ENCODE measurements at places on chromosomes 16 and 17. TPM values are rescaled to one million over a fixed set of nuclear protein-coding genes. Genes with fewer than 3 reads are reported as not detected.

Gene SLC13A2
- total RNA-seq = not detected

- no peak overlapping the region for H3K4me3 ChIP-seq
- no peaks in the 10 kb centered on the region for H3K36me3 ChIP-seq
- no peaks in the 10 kb centered on the region for H3K27me3 ChIP-seq
- H3K4me1 ChIP-seq = no peaks in the 10 kb centered on the region
- H3K27ac ChIP-seq = no peak overlapping the region
- DNase-seq = no peak
These were observed 904.3 kb upstream of the CDH8 start for GRCh38 chr16:62940569-62940968.

Gene C16orf54
- total RNA-seq = 0.21 TPM

Gene PIGQ
- 70.2 TPM for total RNA-seq

DNA sequence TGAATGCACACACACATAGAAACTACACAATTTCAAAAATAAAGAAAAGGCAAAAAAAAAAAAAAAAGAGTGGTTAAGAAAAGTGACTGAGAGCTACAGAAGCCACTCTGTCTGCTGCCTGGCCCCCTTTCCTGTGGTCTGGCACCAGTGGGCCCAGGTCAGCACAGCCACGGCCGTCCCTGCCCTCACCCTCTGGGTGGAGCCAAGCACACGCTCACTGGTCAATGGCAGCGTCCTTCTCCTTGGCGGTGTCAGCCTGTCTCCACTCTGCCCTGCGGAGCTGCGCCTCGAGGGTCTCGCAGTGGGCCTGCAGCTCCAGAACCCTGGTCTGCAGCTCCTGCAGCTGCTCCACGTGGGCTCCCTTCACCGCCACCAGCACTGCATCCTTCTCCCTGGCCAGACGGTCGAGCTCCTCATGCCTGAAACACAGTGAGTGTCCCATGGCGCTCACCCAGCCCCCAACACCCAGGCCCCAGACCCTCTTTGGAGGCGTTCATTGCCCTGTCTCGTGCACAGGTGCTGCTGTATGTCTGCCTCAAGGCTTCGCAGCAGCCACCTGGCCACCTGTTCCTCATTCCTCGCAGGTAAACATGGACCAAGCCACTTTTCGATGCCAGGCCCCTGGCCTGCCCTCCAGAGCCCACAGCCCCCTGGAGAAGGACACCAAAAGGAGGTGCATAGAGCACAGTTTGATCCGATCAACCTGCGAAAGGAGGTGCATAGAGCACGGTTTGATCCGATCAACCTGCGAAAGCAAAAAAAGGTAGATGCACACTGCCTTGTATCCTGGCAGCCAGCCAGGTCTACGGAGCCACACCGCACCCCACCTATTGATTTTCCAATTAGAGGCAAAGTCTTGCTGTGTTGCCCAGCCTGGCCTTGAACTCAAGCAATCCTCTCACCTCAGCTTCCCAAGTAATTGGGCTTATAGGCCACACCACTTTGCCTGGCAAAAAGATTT, 24.4 kb downstream of the CCDC57 start:
- H3K4me3 ChIP-seq = no peak overlapping the region
- no peak for DNase-seq
- H3K36me3 ChIP-seq = peaks cover 31% of the 10 kb centered on the region

GRCh38 chr16:76535-77272, 1.3 kb upstream of the MPG start:
- H3K27me3 ChIP-seq = no peaks in the 10 kb centered on the region
- peak overlapping the region; percentile 100 for H3K27ac ChIP-seq
- peaks cover 34% of the 10 kb centered on the region for H3K4me1 ChIP-seq
- H3K36me3 ChIP-seq = peaks cover 17% of the 10 kb centered on the region

DNA sequence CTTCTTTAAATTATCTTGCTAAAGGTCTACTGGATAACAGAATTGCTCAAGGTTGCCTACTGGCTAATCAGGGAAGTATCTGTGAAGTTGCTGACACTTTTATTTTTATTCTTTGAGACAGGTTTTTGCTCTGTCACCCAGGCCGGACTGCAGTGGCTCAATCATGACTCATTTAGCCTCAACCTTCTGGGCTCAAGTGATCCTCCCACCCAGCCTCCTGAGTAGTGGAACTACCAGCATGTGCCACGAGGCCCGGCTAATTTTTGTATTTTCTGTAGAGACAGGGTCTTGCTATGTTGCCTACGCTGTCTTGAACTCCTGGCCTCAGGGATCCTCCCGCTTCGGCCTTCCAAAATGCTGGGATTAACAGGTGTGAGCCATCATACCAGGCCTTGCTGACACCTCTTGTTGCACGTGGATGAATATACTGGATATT, 43.1 kb downstream of the GLG1 start:
- no peak for DNase-seq
- H3K36me3 ChIP-seq = no peaks in the 10 kb centered on the region
- no peaks in the 10 kb centered on the region for H3K27me3 ChIP-seq
- no peak overlapping the region for H3K27ac ChIP-seq
- no peak overlapping the region for H3K4me3 ChIP-seq
- peaks cover 10% of the 10 kb centered on the region for H3K4me1 ChIP-seq

DNA sequence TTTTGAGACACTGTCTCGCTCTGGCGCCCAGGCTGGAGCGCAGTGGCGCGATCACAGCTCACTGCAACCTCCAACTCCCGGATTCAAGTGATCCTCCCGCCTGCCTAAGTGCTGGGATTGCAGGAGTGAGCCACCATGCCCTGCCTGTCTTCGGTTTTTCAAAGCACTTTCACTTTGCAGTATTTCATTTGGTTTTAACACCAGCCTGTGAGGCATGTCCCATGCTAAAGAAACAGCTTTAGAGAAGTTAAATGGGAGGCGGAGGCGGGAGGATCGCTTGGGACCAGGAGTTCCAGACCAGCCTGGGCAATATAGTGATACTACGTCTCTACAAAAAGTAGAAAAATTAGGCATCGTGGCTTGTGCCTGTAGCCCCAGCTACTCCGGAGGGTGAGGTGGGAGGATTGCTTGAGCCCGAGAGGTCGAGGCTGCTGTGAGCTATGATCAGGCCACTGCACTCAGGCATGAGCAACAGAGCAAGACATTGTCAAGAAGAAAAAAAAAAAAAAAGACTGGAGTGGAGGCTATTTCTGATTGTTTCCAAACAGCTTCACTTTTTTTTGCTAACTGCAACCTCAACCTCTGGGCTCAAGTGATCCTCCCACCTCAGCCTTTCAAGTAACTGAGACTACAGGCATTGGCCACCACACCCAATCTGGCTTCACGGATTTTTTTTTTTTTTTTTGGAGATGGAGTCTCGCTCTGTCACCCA, 1.3 kb downstream of the METTL23 start:
- DNase-seq = no peak
- H3K27me3 ChIP-seq = no peaks in the 10 kb centered on the region
- peaks cover 37% of the 10 kb centered on the region for H3K36me3 ChIP-seq
- peaks cover 24% of the 10 kb centered on the region for H3K4me1 ChIP-seq
- peak overlapping the region; percentile 98 for H3K27ac ChIP-seq

Gene USP22
- total RNA-seq = 170 TPM

Gene GALR2
- total RNA-seq = 2.3 TPM

- no peaks in the 10 kb centered on the region for H3K4me1 ChIP-seq
- H3K27ac ChIP-seq = no peak overlapping the region
- no peak for DNase-seq
- no peaks in the 10 kb centered on the region for H3K36me3 ChIP-seq
These were observed 47.6 kb downstream of the MYH13 start for GRCh38 chr17:10325031-10325695.

Gene ACSM2A
- not detected for total RNA-seq

Gene NUDT7
- not detected for total RNA-seq

DNA sequence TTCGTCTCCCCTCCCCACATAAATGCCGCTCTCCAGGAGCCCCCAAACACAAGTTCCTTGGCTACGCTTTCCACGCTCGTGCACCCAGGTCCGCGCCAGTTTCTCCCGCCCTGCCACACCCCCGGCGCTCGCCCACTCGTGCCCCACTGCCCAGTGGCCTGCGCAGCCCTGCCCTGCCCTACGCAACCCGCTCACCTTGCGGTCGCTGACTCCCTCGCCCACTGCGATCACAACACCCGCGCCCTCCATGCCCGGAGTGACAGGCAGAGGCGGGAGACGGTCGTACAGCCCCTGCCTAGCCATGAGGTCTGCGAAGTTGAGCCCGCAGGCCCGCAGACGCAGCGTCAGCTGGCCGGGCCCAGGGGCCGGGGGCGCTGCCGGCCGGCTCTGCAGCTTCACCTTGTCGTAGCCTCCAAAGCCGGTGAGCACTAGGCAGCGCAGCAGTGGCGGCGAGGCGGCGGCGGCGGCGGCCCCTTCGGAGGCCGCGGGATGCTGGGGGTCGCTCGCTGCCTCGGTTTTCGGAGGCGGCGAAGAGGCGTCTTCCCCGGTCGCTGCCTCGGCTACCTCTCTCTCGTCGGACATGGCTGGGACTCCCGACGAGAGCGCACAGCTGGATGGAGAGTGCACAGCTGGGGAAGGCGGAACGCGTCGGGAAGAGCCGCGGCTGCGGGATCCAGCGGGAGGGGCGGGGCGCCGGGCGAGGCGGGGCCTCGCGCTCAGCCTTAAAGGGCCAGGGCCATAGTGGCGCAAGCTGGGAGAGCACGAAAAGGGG, at the start of gene VAT1:
Gene VAT1, minus strand, starts transcription at position 645 of the 772 bp plus-strand sequence. Its CDS starts 63 bp downstream, at position 582.
- peak within 1 kb of the TSS; percentile 82 for H3K4me3 ChIP-seq
- peak within 1 kb of the TSS; percentile 90 for H3K27ac ChIP-seq
- H3K4me1 ChIP-seq = no peaks in the 10 kb centered on the region
- peak; percentile 83 for DNase-seq
- H3K36me3 ChIP-seq = peaks cover 5% of the 10 kb centered on the region
- no peaks in the 10 kb centered on the region for H3K27me3 ChIP-seq

Gene MSLN
- 1.7 TPM for total RNA-seq

DNA sequence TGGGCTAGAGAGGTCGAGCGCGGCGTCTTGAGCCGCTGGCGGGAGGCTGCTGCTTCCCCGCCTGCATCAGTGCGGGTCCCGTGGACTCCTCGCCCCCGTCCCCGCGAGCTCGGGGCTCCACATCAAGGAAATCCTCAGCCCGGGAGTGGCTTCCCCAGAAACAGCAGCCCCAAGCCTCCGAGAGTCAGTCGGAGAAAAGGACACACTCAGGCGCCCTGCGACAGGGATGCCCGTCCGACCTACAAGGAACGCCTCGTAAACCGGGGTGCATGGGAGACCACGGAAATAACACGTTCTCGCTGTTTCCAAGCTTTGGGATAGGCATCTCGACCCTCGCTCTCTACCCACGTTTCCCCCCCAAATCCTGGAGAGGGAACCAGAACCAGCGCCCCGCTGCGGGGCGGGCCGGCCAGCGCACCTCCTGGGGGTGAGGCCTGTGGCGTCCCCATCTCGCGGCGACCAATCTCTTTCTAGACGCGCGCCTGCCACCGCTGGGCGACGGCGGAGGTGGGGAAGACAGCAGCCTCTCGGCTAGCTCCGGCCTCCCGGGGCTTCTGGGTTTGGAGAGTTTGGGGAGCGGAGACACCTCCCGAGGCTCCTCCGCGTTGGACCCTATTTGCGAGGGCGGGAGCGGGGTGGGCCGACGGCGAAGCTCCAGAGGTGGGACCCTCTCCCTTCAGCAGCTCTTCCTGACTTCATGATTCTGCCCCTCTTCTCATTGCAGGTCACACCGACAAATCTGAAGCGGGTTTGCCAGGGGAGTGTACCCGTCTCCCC, 759 bp upstream of the TP53I13 start:
- H3K4me1 ChIP-seq = peaks cover 27% of the 10 kb centered on the region
- peak overlapping the region; percentile 95 for H3K4me3 ChIP-seq
- peak overlapping the region; percentile 91 for H3K27ac ChIP-seq
- DNase-seq = peak; percentile 84
- no peaks in the 10 kb centered on the region for H3K27me3 ChIP-seq

Gene MARCHF10
- total RNA-seq = not detected

Gene FASN
- 90.9 TPM for total RNA-seq

GRCh38 chr17:41406205-41406604, 8.8 kb upstream of the KRT31 start:
- H3K27me3 ChIP-seq = no peaks in the 10 kb centered on the region
- H3K4me1 ChIP-seq = no peaks in the 10 kb centered on the region
- no peaks in the 10 kb centered on the region for H3K36me3 ChIP-seq
- H3K27ac ChIP-seq = no peak overlapping the region
- no peak for DNase-seq
- H3K4me3 ChIP-seq = no peak overlapping the region

DNA sequence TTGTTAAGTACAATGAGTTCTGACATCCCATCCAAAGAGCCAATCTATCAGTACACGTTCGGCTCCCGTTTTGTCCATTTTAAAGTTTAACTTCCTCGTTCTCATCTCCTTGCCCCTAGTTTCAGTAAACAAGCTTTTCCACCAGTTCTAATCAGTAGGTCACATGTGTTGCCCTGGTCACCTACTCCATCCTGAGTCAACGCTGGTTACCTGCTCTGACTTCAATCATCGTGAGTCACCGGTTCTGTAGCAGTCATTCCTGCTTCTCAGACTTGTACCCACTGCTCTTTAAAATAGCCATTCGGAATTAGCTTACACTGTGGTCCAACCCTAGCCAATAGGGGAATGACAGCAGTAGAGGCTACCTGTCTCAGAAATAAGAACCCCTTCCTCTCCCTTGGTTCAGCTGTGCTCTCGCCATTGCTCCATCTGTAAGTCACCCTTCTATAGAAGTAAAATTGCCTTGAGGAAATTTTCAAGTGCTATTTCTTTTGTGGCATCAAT, 191.0 kb downstream of the CPPED1 start:
- H3K4me1 ChIP-seq = no peaks in the 10 kb centered on the region
- no peak overlapping the region for H3K27ac ChIP-seq
- H3K36me3 ChIP-seq = no peaks in the 10 kb centered on the region
- H3K27me3 ChIP-seq = no peaks in the 10 kb centered on the region

GRCh38 chr17:28331891-28332420, 3.3 kb downstream of the IFT20 start:
- H3K4me1 ChIP-seq = peaks cover 11% of the 10 kb centered on the region
- no peak overlapping the region for H3K4me3 ChIP-seq
- no peaks in the 10 kb centered on the region for H3K27me3 ChIP-seq
- no peak for DNase-seq

GRCh38 chr16:74020095-74020670, 276.4 kb upstream of the PSMD7 start:
- H3K36me3 ChIP-seq = no peaks in the 10 kb centered on the region
- H3K4me3 ChIP-seq = no peak overlapping the region
- no peak overlapping the region for H3K27ac ChIP-seq
- no peaks in the 10 kb centered on the region for H3K4me1 ChIP-seq

DNA sequence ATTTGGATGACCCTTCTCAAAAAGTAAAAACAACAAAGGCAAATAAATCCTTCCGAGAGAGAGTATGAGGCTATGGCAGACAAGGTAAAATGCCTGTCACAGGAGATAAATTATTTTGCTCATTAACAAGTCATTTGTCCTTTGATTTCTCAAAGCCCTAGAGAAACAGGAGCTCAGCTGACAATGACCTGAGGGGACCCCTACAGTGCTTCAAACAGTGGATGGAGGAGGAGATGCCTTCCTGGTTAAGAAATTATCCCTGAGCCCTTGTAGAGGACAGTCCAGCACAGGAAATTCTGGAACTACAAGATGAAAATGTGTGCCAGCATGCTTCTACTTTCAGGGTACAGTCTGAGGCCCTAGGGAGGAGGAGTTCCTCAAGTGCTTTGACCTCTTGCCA, 24.0 kb upstream of the RHBDL3 start:
- no peak overlapping the region for H3K27ac ChIP-seq
- no peaks in the 10 kb centered on the region for H3K4me1 ChIP-seq
- no peak overlapping the region for H3K4me3 ChIP-seq

GRCh38 chr16:68083861-68084503, 1.2 kb upstream of the NFATC3 start:
- H3K4me1 ChIP-seq = peaks cover 11% of the 10 kb centered on the region
- H3K36me3 ChIP-seq = no peaks in the 10 kb centered on the region
- H3K4me3 ChIP-seq = peak overlapping the region; percentile 77
- H3K27me3 ChIP-seq = no peaks in the 10 kb centered on the region
- H3K27ac ChIP-seq = peak overlapping the region; percentile 98
- DNase-seq = no peak

- DNase-seq = no peak
- no peak overlapping the region for H3K4me3 ChIP-seq
- H3K27me3 ChIP-seq = no peaks in the 10 kb centered on the region
- H3K4me1 ChIP-seq = no peaks in the 10 kb centered on the region
- no peak overlapping the region for H3K27ac ChIP-seq
- no peaks in the 10 kb centered on the region for H3K36me3 ChIP-seq
These were observed 19.0 kb downstream of the KCNG4 start for GRCh38 chr16:84220851-84221250.

Gene ADCY9
- 49.7 TPM for total RNA-seq

All from ascending aorta (tissue), 2 donors.